Activated naive CD4-positive, alpha-beta T cell treated with Interleukin-2 at 50 U/mL for 16 hours (primary cell): ENCODE measurements at places on chromosomes 16 and 17.

GRCh38 chr16:48607056-48607825, 2.7 kb downstream of the N4BP1 start:
- no peak for DNase-seq

DNA sequence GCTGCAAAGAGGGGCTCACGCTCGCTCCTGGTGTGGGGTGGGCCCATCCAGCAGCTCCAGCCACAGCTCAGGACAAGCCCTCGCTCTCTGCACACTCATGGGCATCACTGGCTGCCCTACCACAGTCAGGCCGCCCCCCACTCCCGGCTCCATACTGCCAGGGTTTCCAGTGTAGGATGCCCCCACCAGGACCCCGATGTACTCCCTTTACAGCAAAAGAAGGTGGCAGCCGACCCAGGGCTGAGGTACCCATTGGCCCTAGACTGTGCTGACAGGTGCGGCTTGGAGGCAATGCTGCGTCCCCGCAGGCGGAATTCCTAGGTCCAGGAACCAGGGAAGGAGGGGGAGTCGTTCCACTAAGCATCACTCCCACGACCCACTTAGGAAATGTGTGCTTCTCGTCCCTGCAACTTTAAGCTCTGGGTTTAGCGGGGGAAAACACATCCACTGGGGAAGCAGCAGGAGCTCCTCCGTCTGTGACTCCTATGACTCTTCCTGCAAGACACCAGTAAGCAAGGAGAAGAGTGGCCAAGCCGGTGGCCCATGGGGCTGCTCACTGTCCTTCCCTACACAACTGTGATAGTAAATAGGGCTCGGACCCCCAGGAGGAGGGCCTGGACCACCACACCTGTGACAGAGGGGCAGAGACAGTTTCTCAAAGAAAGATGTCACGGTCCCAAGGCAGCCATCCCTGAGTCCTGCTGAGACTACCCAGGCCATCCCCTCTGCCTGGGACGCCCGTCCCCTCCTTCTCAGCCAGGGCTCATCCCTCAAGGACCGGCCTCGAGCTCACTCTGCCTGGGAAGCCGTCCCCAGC, 13.1 kb downstream of the CORO7 start:
- no peak for DNase-seq

DNA sequence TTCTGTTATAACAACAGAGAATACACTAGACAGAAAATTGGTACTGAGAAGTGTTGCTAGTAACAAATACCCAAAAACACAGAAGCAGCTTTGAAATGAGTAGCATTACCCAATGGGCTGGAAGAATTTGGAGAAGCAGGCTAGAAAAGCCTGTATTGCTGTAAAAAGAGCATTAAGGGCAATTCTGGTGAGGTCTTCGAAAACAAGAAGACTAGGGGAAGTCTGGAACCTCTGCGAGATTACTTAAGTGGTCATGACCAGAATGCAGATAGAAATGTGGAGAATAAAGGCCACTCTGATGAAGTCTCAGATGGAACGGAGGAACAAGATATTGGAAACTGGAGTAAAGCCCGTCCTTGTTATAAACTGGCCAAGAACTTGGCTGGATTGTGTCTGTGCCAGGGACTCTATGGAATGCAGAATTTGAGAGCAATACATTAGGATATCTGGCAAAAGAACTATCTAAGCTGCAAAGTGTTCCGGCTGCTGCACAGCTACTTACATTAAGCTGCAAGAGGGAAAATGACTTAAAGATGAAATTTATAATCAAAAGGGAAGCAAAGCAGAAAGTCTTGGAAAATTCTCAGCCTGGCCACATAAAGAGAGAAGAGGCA, 44.9 kb upstream of the PEMT start:
- DNase-seq: no peak

- DNase-seq: no peak
Measured at GRCh38 chr16:54237-54581, 581 bp downstream of the SNRNP25 start.

- DNase-seq: no peak
Measured at GRCh38 chr16:47045023-47045422, 71.5 kb upstream of the DNAJA2 start.

GRCh38 chr17:29591737-29592608, 959 bp upstream of the ANKRD13B start:
- DNase-seq: peak; percentile 84

GRCh38 chr17:67615011-67615561, 102.7 kb upstream of the NOL11 start:
- no peak for DNase-seq

DNA sequence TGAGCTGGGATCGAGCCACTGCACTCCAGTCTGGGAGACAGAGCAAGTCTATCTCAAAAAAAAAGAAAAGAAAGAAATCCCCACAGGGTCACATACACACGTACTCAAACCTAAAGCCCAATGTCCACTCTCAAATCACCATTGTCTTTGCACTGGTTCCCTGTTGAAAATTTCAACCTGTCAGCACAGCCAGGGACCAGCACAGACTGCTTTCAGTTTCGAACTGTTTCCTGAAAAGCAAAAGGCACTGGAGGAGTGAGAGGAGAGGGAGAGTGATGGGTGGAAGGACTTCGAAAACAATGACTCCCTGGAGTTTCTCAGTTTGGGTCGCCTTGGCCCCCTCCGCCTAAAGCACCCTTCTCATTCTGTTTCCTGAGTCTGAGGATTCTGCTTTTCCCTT, 9.0 kb upstream of the CD300C start:
- no peak for DNase-seq

GRCh38 chr16:85571813-85572619, 41.1 kb upstream of the GSE1 start:
- no peak for DNase-seq
